Activated CD4-positive, CD25-positive, alpha-beta regulatory T cell treated with anti-CD3 and anti-CD28 coated beads, Interleukin-2, amount 50 U/mL, for 24 hours (primary cell): ENCODE measurements at places on chromosomes 12 and 14.

GRCh38 chr14:75589931-75590330, 11.5 kb downstream of the FLVCR2 start:
- no peak for ATAC-seq

DNA sequence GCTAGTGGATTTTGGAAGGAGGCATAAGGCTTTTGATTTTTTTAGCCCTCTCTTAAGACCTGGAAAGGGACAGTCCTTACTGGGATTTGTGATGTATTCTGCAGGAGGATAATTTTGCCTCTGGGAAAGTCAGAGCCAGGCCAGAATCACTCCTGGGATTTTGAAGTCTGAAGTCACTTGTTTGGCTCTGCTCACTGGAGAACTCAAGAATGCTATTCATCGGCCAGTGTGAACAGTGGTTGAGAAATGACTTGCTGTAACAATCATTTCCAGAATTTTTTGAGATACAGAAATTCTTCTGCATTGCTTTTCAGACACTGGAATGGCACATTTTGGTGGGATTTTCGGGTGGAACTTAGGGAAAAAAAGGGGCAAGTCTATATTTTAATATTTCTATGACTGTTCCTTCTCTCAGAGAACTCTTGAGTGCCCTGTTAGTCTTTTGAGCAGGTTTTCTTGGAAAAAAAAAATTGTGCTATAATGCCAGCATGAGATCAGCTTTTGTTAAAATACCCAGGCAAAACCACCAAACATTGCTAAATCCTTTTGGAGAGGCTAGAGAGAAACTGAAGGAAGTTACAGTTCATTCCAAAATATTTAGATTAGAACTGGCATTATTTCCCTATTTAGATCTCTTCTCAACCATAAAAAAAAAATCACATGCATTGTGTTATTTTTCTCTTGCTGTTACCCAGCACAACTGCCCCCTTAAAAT, 26.1 kb upstream of the BHLHE41 start:
- ATAC-seq, result no peak

DNA sequence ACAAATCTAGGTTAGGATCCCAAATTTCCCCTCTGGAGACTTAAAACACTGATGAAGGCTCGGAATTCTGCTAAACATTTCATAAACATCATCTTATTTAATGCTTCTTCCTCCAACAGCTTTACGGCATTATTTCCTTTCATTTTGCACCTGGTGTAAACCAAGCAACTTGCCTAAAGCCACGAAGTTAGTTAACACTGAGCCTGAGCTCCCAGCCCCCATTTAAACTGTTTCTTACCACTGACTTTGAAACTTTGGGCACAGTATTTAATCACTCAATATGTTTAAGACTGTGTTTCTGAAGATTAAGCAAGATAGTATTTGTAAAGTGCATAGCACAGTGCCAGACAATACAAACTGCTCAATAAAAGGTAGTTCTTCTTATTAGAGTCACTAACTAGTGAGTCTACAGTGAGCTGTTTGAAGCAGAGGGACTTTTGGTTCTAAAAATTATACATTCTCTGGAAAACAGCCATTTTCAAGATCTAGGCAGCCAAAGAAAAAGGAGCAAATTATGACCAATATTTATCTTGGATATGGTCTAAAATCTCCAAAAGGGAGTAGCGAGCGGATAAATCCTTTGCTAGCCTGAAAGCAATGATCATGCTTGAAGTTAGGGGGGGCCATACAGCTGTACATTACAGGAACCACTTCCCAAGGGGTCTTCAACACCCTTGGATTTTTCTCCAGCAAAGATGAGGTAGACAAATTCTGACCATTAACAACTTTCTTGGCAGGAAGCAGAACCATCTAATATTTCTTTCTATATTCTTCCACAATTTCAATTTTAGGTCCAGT, 4.0 kb downstream of the EGLN3 start:
- ATAC-seq, result no peak

- ATAC-seq, result no peak
These were observed 29.7 kb downstream of the CLMN start for GRCh38 chr14:95290021-95290420.

- no peak for ATAC-seq
These were observed 28.3 kb upstream of the CCDC63 start for GRCh38 chr12:110818511-110818910.

DNA sequence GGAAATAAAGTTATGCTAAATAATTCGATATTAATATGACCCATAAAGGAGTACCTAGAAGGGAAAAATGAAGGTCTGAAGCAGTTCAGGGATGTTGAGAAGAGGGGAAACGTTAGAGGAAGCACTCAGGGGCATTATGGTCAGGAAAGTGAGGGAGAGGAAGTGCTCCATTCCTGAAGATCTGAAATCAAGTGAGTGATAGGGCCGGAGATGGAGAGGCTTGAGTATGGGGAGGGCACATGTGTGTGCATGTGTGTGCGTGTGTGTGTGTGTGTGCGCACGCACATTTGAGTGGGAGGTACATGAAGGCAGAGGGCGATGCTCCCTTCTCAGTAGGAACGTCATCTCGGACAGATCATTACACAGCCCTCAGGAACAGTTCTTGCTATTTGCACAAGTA, 4.9 kb upstream of the DCD start:
- no peak for ATAC-seq

- ATAC-seq, result no peak
These were observed 89.8 kb upstream of the DYRK2 start for GRCh38 chr12:67558775-67559174.

GRCh38 chr14:37081218-37081617, 91.2 kb downstream of the SLC25A21 start:
- ATAC-seq, result no peak
